ENCODE measurements at places on chromosomes 12 and 14.

DNA sequence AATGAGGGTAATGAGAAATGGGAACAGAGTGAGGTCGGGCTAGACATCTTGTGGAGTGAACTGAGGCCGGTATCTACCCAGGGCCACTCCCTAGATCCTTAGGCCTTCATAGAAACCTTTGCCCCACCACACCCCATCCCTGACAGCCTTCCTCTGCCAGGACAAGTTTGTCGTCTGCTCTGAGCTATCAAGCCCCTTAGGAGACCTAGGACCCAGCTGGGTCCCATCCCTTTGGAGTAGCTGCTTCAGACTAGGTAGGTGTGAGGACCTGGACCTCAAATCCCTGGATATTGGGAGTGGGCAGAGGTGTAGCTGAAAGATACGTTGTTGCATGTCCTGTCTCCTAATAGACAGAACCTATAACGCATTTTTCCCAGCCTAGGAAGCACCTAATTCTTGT lies at the start of gene TMEM253:
Gene TMEM253 (plus strand): TSS at position 136 of the 400 bp plus-strand sequence. CDS start 278 bp downstream, outside the sequence.
- DNase-seq, result no peak

- DNase-seq, result no peak
These were observed 3.2 kb downstream of the TMBIM4 start for GRCh38 chr12:66166561-66166960.

GRCh38 chr12:131683266-131684014 lies 27.4 kb upstream of the SFSWAP start:
- no peak for DNase-seq

GRCh38 chr12:63916561-63917476 lies 72.3 kb downstream of the SRGAP1 start:
- DNase-seq, result peak; percentile 26

- DNase-seq, result no peak
These were observed 430.9 kb downstream of the ATP23 start for GRCh38 chr12:58372298-58372697.

DNA sequence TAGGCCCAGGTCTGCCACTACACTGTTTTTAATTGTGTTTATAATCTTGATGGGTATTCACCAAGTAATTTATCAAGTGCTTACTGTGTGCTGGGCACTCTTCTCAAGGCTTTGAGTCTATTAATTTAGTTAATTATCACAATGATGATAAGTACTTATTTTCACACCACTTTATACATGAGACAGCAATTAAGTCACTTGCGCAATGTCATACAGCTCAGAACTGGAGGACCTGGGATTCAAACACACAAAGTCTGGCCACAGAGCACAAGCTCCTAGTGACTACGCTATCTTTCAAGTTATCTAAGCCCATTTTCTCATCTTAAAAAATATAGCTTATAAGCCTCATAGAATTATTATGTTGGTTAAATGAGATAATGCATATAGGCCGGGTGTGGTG lies 85.0 kb downstream of the LLPH start:
- DNase-seq, result no peak

DNA sequence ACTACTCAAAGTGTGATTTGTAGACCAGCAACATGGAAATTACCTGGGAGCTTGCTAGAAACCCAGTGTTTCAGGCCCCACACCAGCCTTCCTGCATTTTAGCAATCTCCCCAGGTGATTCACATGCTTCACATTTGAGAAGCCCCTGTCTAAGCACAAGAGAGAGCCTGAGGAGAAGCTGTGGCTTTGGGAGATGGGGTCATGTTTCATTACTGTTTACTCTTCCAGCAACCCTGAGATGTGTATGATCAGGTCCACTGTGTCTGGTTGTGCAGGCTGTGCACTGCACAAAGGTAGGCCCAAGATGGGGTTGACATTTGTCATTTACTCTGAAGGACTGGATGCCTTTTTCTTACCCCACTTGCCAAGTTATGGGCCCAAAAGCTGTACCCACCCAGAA lies 190.1 kb downstream of the SLC41A2 start:
- DNase-seq, result no peak

GRCh38 chr12:89476232-89476631 lies 48.4 kb downstream of the GALNT4 start:
- DNase-seq, result no peak

GRCh38 chr12:109821968-109822367 lies 11.2 kb downstream of the TRPV4 start:
- no peak for DNase-seq

DNA sequence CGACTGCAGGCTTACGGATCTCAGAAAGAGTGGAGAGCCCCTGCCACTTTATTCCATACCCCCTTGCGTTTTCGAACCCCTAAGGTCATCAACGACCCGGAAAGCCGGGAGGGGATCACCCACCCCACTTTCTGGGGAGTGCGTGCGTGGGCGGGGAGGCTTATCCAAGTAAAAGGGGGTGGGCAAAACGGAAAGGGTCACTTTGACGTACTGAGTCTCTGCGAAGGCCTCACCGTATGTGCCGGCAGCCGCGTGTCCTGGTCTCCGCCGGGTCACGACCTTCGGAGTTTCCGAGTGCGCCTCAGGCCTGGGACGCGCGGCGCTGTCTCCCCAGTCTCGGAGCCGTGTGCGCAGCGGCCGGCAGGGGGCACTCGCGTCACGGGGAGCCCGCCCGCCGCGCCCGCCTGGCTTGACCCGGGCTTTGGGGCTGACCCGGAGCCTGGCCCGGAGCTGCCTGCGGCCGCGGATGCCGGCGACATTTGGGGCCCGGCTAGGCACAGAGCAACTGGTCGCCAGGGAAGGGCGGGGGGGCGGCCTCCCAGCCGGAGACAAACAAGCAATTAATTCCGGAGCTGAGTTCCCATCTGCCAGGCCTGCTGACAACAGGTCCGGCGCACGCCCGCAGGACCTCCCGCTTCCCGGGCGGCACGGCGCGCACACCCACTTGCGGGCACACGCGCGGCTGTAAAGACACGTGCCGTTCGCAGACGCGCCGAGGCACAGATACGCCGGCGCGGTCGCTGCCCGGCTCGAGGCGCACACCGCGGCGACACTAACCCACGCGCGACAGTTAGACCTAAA lies 890 bp upstream of the KIF26A start:
- peak; percentile 78 for DNase-seq

DNA sequence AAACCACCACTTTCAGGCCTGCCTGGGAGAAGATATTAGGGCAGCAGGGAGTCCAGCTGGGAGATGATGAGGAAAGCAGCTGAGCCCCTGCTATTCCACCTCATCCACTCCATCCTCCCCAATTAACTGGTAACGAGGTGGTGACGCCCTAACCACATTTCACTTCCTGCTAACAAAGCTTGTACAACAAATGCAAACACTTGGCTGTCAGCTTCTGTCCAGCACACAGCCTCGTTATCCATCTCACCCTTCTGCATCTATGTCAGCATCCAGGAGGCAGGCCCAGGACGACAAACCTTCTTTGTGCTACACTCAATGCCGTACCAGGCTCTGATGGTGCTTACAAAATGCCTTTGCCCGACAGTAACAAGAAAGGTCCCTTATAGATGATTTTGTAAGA lies 225.4 kb downstream of the APAF1 start:
- no peak for DNase-seq

GRCh38 chr12:128808651-128809050 lies 15.1 kb downstream of the SLC15A4 start:
- DNase-seq, result no peak

- DNase-seq, result no peak
These were observed 3.8 kb downstream of the MTHFD1 start for GRCh38 chr14:64391986-64392385.

DNA sequence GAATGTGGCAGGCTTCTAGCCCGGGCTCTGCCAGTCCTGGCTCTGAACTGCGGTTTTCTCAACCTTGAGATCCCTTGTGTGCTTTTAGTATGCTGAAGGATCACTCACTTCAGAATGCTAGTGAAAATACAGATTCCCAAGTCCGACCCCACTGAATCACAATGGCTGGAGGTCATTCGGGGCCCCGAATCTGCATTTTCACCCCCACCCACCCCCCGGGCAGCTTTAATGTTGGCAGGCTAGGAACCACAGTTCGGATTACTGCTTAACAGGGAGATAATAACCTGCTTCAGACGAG lies 573 bp upstream of the SUSD6 start:
- peak; percentile 18 for DNase-seq

- no peak for DNase-seq
These were observed 93.8 kb downstream of the MED13L start for GRCh38 chr12:116183741-116184141.

GRCh38 chr12:7282844-7283243 lies 21.0 kb upstream of the ACSM4 start:
- DNase-seq, result no peak

DNA sequence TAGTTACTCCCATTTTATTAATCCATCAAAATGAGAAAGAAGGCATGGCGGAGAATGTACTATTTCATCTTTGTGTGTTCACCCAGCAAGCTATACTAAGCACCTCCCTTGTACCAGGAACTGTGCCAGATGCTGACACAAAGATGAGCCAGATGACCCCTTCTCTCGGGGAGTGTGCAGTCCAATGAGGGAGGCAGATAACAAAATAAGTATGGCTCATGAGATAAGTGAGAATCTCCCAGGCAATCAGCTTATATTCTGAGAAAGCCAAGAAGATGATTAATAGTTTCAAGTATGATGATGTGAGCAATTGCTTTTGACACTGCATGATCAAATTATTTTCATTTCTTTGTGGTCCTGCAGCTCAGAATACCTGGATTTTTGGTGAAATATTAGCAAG lies 1.3 kb upstream of the TMEM233 start:
- no peak for DNase-seq

DNA sequence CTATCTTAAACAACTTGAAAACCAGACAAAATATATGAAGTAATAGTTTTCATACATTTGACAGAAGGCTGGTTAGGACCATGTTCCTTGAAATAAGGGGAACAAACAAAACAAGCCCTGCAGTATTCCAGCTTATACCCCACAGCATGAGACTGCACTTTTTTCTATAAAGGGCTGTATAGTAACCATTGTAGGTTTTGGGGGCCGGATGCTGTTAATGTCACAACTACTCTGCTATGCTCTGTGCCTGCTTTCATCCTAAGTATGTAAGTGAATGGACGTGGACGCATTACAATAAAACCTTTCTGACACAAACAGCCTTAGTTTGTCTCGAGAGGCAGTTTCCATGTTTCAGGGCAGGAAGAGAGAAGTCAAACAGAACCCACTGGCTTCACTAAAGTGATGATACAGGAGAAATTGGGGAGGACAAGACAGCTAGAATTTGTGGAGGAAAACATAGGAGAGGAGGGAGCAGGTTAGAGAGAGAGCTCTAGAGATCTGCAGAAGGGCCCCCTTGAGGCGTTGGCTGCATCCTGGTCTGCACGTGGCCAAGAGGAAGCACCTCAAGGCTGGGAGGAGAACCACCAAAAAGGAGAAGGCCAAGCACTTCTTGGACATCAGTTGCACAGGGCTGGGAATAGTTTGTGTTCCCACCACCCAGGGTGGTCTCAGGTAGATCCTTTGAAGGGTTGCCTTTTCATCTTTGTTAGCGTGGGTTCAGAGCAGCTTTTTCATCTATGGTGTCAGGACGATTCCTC lies 63.7 kb downstream of the TRAF3 start:
- DNase-seq, result no peak

DNA sequence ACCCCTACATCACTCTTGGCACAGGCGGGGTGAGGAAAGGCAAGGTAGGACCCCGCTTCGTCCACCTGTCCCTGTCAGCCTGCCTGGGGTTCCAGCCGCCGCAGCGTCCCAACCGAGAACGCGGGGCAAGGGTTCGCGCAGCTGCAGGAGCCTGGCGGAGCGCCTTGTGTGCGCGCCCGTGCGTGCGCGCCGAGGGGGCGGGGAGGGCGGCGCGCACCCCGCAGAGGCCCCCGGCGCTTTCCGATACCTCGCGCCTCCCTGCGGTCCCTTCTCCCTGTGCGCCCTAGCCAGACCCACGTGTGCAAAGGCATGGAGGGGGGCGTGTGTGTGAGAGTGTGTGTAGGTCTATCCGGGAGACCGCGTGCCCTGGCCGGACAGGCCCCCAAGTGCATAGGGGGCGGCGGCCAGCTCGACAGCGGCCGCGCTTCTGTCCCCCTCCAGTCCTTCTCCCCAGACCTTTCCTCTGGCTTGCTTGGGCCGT lies 122.4 kb downstream of the TSPAN9 start:
- peak; percentile 22 for DNase-seq

GRCh38 chr12:230925-231671 lies 17.1 kb upstream of the SLC6A12 start:
- DNase-seq, result no peak

GRCh38 chr12:132085291-132085635 lies 58.9 kb downstream of the DDX51 start:
- peak; percentile 26 for DNase-seq

DNA sequence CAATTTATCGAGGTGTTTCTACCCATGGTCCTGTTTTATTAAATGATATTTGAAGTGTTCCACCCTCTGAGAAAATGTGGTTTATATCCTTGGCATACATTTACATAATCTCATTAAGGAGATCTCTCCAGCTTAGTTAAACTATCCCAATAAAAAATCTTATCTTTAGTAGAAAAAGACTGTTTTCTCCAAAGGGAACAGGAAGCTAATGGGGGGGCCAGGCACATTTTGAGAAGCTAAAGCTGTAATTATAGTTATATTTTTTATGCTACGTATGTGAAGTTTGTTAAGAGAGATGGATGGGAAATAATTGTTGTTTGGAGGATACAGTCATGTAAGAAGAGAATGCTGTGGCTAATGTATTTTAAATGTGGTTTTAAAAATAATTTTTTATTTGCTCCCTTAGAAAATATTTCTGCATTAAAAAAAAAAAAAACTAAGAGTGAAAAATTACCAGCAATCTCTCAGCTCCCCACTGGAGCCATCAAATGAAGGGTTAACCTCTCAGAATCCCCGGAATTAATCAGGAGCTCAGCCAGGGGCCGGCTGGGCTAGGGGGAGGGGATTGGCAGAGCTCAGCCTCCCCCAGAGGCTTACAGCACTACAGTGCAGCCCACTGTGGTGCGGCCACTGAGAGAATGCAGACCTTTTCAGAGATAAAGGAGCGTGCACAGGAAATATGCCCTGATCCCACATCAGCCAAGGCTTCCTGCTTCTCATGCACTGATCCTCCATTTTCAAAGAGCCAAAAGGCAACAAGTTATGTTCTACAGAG lies 185.8 kb downstream of the EGLN3 start:
- no peak for DNase-seq

GRCh38 chr14:106490442-106490841 lies 964.1 kb downstream of the TMEM121 start:
- DNase-seq, result no peak

DNA sequence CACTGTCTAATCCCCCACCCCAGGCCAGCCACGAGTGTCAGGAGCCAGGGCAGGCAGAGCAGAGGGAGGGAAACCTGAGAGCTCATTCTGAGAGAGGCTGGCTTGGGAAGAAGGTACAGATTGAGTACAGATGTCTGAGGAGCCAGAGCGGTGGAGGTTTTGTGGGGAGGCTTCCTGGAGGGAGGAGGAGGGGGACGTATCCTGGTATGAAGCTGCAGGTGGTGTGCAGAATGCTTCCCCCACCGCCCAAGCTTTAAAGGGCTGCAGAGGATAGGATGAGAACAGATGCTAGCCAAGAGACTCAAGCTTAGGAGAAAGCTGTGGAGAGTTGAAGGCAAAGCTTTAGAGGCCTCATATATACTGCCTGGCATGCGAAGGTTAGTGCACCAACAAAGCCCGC lies 3.2 kb upstream of the TAMALIN start:
- no peak for DNase-seq
